Small intestine (tissue), 16 donors: ENCODE measurements at places on chromosomes 6 and 20. TPM values are rescaled to one million over a fixed set of nuclear protein-coding genes. Genes with fewer than 3 reads are reported as not detected.

- no peaks in the 10 kb centered on the region for H3K4me1 ChIP-seq
- H3K27me3 ChIP-seq, result no peaks in the 10 kb centered on the region
- H3K27ac ChIP-seq, result no peak overlapping the region
- DNase-seq, result no peak
Measured at GRCh38 chr20:25372584-25373336, 17.9 kb downstream of the ABHD12 start.

DNA sequence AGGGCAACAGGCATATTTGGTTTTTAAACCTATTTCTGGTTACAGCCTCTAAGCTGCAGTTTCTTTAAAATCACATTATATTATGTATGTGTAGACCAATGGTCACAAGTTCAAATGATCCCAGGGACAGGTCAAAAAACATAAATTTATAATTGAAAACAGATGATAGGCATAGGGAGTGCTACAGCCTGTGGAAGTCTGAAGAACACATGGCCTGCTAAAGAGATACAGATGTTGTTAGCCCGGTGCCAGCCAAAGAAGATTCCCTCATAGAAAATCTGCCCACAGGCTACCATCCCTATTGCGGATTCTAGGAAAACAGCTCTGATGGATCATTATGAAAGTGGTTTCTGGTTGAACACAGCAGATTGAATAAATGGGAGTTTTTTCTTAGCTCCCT is 65.3 kb downstream of the NRSN1 start:
- H3K4me1 ChIP-seq, result no peaks in the 10 kb centered on the region
- H3K36me3 ChIP-seq, result no peaks in the 10 kb centered on the region
- H3K27me3 ChIP-seq, result no peaks in the 10 kb centered on the region
- no peak overlapping the region for H3K27ac ChIP-seq
- DNase-seq, result no peak
- H3K4me3 ChIP-seq, result no peak overlapping the region

DNA sequence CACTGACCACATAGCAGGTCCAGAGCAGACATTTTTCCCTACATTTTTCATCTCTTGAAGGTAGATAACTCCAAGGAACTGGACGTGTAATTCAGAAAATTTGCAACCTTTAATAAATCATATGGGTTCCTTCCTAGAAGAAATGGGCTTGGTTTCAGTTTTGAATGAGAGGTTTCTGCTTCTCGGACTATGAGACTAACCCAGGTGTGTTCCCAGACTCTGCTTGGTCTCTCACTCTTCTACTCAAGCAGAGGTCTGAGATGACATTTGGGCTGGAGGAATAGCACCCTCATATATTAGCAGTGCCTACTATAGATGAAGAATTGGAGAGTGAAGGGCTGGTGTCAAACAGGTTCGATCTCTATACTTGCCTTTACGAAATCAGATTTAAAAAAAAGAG is 231.2 kb downstream of the DOK5 start:
- no peak overlapping the region for H3K4me3 ChIP-seq
- H3K27ac ChIP-seq, result no peak overlapping the region
- no peaks in the 10 kb centered on the region for H3K4me1 ChIP-seq
- no peaks in the 10 kb centered on the region for H3K36me3 ChIP-seq

GRCh38 chr6:37783025-37783855 is 36.3 kb upstream of the ZFAND3 start:
- no peak overlapping the region for H3K4me3 ChIP-seq
- H3K27ac ChIP-seq, result no peak overlapping the region
- H3K4me1 ChIP-seq, result no peaks in the 10 kb centered on the region
- no peaks in the 10 kb centered on the region for H3K36me3 ChIP-seq

Gene OPRM1
- not detected for polyA plus RNA-seq

- H3K27me3 ChIP-seq, result no peaks in the 10 kb centered on the region
- no peak overlapping the region for H3K4me3 ChIP-seq
Measured at GRCh38 chr20:59375541-59375940, 75.1 kb downstream of the EDN3 start.

- no peak overlapping the region for H3K4me3 ChIP-seq
- H3K27me3 ChIP-seq, result no peaks in the 10 kb centered on the region
- peak; percentile 23 for DNase-seq
- H3K4me1 ChIP-seq, result no peaks in the 10 kb centered on the region
Measured at GRCh38 chr6:46949632-46950280, 28.0 kb upstream of the ADGRF5 start.

DNA sequence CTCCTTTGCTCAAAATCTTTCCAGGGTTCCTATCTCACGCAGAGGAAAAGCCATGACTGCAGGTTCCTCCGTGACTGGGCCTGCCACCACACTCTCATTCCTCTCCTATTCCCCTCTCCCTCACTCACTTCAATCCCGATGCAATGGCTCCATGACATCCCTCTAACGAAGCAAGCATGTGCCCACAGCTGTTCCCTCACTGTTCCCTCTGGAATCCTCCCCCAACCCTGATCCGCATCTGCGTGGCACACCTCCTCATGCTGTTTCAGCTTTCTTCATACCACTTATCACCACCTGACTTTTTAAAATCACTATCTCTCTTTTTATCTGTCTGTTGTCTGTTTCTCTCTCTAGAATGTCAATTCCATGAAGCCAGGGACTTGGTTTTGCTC is 25.5 kb downstream of the ANGPT4 start:
- H3K4me3 ChIP-seq, result no peak overlapping the region
- no peaks in the 10 kb centered on the region for H3K4me1 ChIP-seq
- no peak overlapping the region for H3K27ac ChIP-seq
- H3K27me3 ChIP-seq, result no peaks in the 10 kb centered on the region
- no peak for DNase-seq
- H3K36me3 ChIP-seq, result no peaks in the 10 kb centered on the region

DNA sequence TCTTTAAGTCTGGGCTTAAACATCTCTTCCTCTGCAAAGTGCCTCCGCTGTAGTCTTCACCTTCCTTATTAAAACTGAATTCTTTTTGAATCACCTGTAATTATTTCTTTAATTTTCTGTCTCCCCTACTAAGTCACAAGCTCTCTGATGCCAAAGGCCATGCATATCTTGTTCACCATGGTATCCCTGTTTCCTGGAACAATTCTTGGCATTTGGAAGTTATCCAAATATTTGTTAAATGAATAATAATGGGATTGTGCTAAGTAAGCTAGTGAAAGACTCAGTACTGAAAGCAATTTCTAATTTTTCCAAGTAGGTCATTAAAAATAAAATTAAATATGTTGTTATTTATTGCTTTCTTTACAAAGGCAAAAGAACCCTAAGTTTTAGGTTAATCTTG is 12.2 kb downstream of the SNAP91 start:
- no peak overlapping the region for H3K27ac ChIP-seq
- no peak for DNase-seq
- no peaks in the 10 kb centered on the region for H3K36me3 ChIP-seq
- no peak overlapping the region for H3K4me3 ChIP-seq
- H3K4me1 ChIP-seq, result no peaks in the 10 kb centered on the region

- H3K27ac ChIP-seq, result no peak overlapping the region
- H3K27me3 ChIP-seq, result no peaks in the 10 kb centered on the region
- H3K36me3 ChIP-seq, result no peaks in the 10 kb centered on the region
- H3K4me1 ChIP-seq, result no peaks in the 10 kb centered on the region
- no peak for DNase-seq
- no peak overlapping the region for H3K4me3 ChIP-seq
Measured at GRCh38 chr6:38316099-38316868, 323.4 kb downstream of the BTBD9 start.

DNA sequence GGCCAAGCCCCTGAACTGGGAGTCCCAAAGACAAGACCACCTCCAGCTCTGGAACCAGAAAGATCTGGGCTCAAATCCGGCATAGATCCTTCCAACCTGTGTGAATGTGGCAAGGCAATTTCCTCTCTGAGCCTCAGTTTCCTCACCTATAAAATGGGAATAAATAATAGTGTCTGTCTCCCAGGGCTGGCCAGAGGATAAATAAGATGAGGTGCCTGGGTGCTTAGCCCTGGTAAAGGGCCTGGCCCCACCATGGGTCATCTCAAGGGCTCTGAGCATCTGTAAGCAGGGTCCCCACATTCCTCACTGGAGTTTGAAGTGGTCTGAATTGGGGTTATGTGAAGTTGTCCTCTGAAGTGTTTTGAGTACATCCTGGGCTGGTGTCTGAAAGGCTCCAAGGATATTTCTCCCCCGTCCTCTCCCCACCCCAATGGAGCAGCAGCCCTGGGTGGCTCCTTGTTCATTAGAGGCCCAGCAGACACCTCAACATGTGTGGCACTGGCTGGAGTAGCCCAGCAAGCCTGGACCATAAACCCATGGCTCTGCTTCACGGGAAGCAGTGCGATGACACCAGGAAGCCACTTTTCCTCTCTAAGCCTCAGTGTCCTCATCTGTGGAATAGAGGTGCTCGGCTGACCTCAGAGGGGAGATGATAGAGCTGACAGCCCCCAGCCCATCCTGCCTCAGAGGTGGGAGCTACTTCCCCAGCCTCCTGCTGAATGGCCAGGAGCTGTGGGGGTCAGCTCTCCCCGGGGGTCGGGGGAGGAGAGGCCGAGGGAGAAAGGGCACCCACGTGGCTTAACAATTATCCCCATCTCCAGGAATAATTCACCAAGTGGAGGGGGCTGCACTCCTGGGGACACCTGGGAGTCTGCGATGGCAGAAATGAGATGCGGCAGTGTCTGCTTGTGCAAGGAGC is 48.0 kb downstream of the HNF4A start:
- peaks cover 3% of the 10 kb centered on the region for H3K36me3 ChIP-seq
- no peaks in the 10 kb centered on the region for H3K27me3 ChIP-seq
- H3K4me3 ChIP-seq, result peak overlapping the region; percentile 65
- H3K4me1 ChIP-seq, result peaks cover 56% of the 10 kb centered on the region
- DNase-seq, result no peak

DNA sequence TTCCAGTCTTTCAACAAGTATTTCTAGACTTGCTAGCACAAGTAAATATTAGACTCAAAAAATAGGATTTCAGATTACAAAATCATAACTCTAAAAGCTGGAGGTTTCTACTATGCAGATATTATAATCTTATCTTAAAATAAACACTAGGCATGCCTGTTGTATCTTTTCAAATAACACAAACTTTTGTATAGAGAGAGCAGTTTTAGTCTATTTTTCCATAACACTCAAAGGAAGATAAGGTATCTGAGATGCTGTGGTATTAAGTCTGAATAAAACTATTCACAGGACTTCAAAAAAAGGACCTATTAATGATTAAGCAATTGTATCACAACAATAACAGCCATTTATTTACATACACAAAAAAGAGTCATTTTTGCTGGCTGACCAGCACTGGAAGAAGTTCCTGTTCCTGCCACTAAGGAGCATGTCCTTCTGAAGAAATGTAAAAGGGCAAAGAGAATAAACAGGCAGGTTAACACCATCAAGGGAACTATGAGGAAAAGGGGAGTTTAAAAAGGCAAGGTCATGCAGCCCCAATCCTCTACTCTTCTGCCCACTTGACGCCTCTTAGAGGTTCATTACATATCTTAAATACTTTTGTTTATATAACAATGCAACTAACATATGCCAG is 39.4 kb downstream of the REPS1 start:
- H3K4me3 ChIP-seq, result no peak overlapping the region
- no peaks in the 10 kb centered on the region for H3K4me1 ChIP-seq
- H3K27me3 ChIP-seq, result no peaks in the 10 kb centered on the region
- DNase-seq, result no peak

Gene CRISP2
- not detected for polyA plus RNA-seq

GRCh38 chr6:39887692-39888450 is 46.4 kb downstream of the MOCS1 start:
- no peak overlapping the region for H3K4me3 ChIP-seq
- H3K27me3 ChIP-seq, result no peaks in the 10 kb centered on the region
- DNase-seq, result no peak
- peaks cover 5% of the 10 kb centered on the region for H3K36me3 ChIP-seq
- peaks cover 12% of the 10 kb centered on the region for H3K4me1 ChIP-seq
- peak overlapping the region; percentile 28 for H3K27ac ChIP-seq

Gene ADGRF1
- 1.7 TPM for polyA plus RNA-seq

DNA sequence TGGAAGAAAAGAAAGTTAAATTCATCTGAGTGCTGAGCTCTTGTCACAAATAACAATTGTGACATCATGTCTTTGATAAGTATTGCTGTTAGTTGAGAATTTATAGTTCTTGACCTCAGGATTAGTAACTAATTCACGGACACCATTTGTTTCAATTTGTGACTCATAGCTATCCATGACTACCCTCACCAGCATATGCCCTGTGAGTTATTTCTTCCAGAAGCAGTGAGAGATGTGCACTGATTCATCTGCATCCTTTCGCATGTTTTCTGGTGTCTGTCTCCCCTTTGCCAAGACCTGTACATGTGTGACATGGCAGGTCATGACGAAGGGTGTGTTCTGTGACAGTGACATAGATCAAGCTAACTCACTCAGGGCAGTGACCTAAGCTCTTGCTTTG is 86.9 kb downstream of the SOBP start:
- H3K4me3 ChIP-seq, result no peak overlapping the region
- H3K27me3 ChIP-seq, result no peaks in the 10 kb centered on the region
- DNase-seq, result no peak
- H3K27ac ChIP-seq, result no peak overlapping the region
- no peaks in the 10 kb centered on the region for H3K4me1 ChIP-seq

Gene TPX2
- 2.5 TPM for polyA plus RNA-seq
